Activated T-cell treated with anti-CD3 and anti-CD28 coated beads, Interleukin-2, amount 50 U/mL, for 4 hours (primary cell): ENCODE measurements at places on chromosomes 3 and 15.

DNA sequence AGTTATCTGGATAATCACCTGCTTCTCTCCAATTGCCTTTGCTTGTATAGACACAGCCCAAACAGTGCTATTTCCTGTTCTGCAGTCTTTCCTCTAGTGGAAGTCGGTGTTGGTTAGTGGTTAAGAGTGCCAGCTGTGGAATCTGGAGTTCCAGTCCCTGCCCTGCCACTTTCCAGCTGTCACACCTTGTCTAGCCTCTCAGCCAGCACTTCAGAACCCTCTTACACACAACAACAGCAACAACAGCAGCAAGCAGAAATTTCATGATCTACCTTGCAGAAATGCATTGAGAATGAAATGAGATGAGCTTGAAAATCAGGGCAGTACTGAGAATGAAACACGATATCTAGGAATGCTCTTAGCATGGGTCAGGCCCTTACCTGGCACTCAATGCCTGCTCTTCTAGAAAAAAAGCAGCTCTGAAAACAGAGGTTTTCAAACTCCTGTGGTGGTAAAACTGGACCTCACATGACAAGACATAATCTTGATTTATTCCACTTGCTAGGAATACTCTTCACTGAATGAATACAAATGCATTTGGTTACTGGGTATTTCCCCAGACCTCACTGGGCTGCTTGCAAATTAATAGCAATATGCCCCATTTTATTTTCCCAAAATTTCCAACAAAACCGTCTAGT lies 3.3 kb upstream of the WNT5A start:
- DNase-seq, result no peak

GRCh38 chr3:186492385-186492984 lies 51.7 kb downstream of the CRYGS start:
- no peak for DNase-seq

DNA sequence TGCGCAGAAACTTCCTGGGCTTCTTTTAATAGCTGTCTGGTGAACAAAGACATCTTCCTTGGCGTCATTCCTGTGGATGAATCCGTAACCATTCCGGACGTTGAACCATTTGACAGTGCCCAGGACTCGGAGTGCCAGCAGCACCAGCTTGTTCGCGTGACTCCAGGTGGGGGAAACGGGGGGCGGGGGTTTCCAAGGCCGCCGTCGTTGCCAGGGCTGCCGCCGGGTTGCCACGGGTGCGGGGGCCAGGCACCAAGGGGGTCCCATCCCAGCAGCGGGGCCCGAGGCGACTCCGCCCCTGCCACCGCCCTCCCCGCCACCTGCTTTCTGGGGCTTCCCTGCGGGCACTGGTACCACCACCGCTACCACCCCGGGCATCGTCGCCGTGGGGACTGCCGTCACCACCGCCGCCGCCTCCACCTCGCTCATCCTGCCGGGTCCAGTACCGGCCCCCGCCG lies 22.8 kb downstream of the RGMA start:
- DNase-seq, result no peak

- peak; percentile 77 for DNase-seq
Observed at GRCh38 chr15:68818066-68818768, 2.5 kb downstream of the ANP32A start.

DNA sequence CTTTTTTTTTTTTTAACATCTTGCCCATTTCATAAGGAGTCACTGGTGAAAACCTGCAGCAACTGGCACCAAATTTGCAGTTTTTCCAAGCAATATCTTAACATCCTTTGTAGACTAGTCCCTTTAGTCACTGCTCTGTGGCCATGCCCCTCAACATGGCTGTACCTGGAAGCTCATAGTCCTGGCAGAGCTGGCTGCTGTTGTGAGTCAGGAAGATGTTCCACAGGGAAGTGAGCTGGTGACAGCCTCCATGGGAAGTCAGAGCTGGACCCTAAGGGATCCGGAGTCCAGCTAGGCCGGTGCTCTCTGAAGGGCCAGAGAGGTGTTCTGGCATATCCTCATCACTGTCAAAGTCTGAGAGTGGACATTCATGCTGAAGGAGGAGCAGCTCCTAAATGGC lies 99.3 kb upstream of the ZBED2 start:
- DNase-seq, result no peak

- no peak for DNase-seq
Observed at GRCh38 chr3:158165730-158166129, 55.8 kb downstream of the RSRC1 start.

DNA sequence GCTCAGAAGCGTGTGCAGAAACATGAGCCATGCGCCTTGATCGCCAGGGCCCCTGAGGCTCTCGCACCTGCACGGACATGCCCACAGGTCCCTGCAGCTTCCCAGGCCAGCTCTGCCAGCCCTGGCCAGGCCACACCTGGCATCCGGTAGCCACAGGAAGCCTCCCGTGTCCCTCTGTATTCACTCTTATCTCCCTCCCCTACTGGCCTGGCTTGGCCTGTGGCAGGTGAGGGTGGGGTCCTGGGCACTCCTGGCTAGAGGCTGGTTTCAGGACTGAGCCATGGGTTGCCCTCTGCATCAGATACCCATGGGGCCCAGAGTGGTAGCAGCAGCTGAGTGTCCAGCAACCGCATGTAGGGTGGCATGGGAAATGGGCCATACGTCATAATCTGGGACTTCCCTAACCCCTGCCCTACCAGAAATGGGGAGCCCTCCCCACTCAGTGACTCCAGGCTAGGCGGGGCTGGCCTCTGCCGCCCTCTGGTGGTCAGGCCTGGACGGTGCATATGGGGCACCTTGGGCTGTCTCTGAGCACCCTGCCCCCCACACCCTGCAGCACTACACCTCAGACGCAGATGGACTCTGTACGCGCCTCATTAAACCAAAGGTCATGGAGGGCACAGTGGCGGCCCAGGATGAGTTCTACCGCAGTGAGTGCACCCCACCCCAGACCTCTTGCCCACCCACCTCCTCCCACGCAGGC lies 12.6 kb upstream of the LMAN1L start:
- peak; percentile 85 for DNase-seq

DNA sequence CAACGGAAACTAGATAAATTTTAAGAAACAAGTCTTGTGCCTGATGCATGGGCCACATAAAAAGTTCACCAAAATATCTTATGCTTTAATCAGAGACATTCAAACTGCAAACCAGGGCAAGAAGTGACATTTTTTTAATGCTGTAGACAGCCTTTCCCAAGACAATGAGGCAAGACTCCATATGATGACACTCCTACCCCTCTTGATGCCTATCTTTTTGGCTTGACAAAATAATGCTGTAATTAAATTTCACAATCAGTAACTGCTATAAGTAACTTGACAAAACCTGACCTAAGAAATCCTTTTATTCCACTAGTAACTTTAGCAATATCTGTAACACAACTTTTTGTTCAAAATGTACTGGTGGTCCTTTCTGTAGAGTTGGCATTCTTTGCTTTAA lies 48.7 kb downstream of the ECT2 start:
- no peak for DNase-seq

- no peak for DNase-seq
Observed at GRCh38 chr3:143354342-143354741, 234.8 kb downstream of the CHST2 start.

DNA sequence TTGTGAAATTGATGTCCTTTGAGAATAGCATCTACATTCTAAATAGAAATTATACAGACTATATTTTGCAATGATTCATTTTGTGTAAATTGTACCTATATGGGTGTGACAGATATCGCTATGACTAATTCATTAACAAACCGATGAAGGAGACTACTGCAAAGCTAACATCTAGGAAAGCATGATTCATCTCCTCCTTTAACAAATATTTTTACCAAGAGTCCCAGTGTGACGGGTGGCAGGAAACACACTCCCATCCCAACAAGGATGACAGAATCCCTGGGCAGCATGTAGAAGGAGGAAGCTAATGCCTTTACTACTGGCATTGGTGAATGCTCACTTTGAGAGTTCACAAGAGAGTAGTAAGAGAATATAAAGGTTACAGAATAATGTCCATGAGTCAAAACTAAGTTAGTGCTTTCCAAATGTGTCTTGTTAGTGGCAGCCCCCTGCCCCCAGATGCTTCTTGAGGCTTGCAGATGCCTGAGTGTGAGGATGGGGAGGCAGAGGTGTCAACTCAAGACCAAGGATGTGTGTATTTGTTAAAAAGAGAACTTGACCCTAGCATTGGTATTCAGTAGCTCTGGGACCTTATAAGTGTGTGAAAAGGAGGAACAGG lies 180.6 kb downstream of the FMN1 start:
- no peak for DNase-seq

GRCh38 chr3:64940596-64941348 lies 253.0 kb upstream of the ADAMTS9 start:
- DNase-seq, result no peak

GRCh38 chr3:47478022-47478421 lies 2.3 kb upstream of the SCAP start:
- DNase-seq, result no peak

DNA sequence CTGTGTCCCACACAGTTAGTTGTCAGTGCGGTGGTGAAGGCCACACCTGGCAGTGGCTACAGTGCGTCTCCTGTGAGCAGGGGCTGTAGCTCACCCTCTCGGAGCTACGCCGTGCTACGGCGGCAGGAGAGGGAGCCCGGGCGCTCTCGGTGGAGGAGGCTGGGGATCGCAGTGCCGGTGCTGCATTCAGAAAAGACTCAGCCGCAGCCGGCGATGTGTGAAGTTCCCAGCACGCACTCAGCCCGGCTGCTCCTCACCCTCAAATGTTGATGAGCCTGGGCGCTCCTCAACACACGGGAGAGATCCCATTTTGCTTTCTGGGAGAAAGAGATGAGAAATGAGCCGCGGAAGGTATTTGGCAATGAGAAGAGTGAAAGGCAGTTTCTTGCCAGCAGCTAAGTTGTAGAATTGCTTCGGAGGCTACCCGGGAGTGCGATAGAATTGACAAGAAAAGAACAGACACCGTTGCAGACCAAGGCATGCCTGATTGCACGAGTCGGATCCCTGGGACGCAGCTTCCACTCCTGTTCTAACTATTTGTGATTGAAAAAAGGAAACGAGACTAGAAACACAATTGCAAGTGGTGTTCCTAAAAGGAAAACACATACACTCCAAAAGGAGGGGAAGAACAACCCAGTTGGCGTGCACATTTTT lies at the start of gene UNC13C:
Gene UNC13C (plus strand): TSS at position 189 of the 654 bp plus-strand sequence. CDS start 34,463 bp downstream, outside the sequence.
- no peak for DNase-seq

DNA sequence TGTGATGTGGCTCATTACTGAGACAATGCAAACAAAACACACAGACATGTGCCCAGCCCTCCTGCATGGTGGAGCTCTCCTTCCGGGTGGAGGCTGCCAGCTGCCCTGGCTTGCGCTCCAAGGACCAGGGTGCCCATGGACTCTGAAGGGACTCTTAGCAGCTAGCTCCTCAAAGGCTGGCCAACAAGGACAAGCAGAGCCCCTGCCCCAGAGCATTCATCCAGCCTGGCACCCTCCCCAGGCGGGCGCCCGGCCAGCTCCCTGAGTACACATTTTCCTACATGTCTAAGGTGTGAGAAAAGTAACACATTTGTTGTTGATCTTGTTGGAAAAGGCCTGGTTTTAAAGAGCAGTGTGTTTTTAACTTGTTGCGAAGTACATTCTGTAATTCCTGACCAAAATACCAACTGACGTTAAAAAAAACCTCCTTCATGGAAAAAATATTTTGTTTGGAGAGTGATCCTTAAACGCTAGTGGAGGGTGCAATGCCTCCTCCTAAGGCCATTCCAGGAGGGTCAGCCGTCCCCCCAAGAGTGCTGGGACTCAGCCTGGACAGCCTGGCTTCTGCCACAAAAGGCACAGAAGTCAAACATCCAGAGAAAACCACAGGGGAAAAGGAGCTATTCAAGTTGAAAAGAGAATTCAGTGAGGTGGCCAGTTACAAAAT lies 86.9 kb downstream of the KLF15 start:
- no peak for DNase-seq

- DNase-seq, result no peak
Observed at GRCh38 chr3:127368186-127369032, 80.6 kb upstream of the PRR20G start.

- no peak for DNase-seq
Observed at GRCh38 chr15:63939531-63940130, 105.9 kb upstream of the HERC1 start.

DNA sequence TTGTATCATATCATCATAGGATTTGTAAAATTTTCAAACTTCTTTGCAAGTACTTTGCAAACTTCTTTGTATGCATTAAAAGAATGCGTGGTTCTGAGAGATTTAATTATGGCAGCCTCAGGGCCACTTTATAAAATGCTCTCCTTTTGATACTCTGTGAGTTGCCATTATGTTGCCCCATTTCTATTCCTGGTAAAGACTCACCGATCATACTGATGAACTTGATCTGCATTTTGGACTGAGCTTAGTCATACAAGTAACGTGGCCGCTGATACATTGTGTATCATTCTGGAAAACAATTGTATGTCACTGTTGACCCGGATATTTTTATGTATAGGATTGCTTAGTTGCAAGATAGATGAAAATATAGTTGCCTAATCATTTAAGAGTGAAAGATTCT lies 38.8 kb downstream of the AKAP13 start:
- DNase-seq, result no peak

DNA sequence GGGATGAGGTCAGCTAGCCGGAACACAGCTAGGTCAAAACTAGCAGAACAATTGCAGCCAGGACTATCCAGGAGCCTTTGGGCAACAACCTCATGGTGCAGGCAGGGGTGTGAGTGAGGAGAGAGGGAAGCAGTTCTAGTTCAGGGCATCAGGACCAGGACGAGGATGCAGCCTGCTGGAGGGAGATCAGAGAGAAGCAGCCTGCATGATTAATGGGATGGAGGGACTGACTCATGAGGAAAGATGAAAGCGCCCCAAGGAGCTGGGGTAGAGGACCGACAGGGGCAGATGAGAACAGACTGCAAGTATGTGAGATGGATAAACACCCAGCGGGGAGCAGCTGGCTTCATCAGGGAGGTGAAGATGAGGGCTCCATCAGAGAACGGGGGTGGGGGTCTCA lies 37.9 kb upstream of the LRTM1 start:
- DNase-seq, result no peak

- no peak for DNase-seq
Observed at GRCh38 chr3:173395073-173395411, 2.5 kb upstream of the NLGN1 start.

DNA sequence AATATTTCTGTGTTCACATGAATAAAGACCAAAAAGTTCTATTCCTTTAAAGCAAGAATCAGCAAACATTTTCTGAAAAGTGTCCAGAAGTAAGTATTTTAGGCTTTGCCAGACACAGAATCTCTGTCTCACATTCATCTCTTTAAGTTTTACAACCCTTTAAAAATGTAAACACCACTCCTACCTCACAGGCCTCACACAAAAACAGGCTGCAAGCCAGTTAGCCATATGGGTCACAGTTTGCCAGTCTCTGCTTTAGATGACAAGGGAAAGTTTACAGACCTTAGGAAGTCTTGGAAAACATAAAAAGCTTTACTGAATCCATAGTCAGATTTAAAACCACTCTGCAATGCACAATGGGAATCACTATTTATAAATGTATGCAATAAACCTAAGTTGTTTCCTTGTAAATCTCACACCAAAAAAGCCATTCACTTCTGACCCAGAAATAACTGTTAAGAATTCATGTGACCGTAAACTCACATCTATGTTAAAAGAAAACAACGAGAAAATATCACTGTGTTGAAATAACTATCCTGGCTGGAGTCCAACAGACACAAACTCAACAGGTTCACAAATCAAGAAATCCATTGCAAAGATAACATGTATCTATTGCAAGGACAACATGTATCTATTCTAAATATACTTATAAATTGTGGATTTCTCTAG lies 308.2 kb downstream of the ULK4 start:
- DNase-seq, result no peak
